ENCODE measurements at places on chromosomes 4 and X. TPM values are rescaled to one million over a fixed set of nuclear protein-coding genes. Genes with fewer than 3 reads are reported as not detected.

PDGFC gene
- 26.0 TPM for total RNA-seq

DNA sequence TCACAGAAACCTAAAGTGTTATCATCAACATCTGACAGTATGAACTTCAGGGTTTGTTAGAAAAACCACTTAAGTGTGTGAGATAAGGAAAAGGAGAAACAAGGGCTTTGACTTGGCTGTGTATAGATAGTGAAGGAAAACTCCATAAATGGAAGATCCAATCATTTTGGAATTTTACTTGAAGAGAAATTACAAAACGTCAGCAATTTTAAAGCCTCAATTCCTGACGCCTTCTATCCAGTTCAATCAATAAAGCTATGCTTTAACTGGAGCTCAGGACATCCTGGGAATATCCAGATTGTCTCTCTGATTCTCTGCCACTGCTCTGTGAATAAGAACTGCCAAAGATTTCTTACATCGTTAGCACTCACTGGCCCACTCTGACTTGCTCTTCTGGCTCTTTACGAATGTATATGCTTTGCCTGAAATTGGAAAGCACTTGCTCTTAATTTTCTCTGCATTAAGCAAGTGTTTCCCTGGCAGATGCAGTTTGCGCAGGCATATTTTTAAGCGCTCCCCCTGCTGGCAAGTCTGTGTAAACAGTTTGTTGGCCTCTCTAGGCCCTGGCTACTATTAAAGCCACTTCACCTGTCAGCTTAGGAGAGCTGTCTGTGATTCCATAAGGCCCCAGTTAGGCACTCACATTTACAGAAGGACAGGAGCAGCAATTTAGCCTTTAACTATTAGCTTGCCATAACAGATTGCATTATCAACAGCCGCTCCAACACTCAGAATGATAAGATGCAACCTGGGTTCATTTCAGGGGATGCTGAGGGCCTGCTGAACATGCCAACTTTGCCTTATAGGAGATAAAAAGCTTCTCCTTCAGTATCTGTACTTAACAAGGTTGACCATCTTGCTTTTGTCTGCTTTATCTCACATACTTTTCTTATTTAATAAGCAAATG is 251.4 kb upstream of the DDX53 start:
- DNase-seq: no peak

- no peak for DNase-seq
These were observed 333.3 kb upstream of the DDX53 start for GRCh38 chrX:22666441-22666840.

RENBP gene
- 60.4 TPM for total RNA-seq

DNA sequence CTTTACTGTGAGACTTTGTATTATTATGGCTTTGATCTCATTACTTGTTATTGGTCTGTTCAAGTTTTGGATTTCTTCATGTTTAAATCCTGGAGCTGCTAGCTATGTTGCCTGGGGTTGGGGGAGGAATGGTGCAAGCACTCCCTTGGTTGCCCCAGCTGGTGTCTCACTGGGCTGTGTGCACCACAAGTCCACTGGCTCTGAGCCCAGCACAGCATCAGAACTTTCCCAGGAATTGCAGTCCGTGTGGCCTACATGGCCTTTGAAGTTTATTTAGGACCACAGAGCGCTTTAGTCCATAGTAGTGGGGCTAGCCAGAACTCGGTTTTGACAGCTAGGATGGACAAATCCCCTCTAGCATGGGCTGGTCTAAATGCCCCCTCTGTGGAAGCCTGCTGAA is 278.8 kb upstream of the RPS6KA3 start:
- DNase-seq: no peak

DNA sequence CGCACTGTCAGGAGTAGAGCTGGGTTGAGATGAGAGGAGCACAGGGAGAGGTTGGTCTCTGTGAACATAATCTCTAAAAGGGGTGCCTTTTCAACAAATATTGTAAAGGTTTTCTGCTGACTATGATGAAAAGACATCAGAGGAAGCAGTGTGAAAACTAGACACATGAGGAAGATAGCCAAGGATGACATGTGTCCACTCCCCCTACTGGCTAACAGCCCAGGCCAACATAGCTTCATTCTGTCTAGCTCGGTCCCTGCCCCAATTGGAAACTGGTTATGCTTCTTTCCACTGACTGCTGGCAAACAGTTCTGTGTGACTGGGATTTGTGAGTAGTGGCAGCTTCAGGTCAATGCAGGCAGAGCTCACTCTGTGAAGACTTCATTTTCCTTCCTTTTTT is 115.4 kb upstream of the ESX1 start:
- no peak for DNase-seq

- DNase-seq: no peak
These were observed 79.5 kb downstream of the FAM184B start for GRCh38 chr4:17701882-17702281.

GRCh38 chr4:114791976-114792375 is 193.4 kb downstream of the UGT8 start:
- no peak for DNase-seq

GRCh38 chrX:134948333-134949241 is 42.2 kb upstream of the SMIM10 start:
- DNase-seq: no peak

DNA sequence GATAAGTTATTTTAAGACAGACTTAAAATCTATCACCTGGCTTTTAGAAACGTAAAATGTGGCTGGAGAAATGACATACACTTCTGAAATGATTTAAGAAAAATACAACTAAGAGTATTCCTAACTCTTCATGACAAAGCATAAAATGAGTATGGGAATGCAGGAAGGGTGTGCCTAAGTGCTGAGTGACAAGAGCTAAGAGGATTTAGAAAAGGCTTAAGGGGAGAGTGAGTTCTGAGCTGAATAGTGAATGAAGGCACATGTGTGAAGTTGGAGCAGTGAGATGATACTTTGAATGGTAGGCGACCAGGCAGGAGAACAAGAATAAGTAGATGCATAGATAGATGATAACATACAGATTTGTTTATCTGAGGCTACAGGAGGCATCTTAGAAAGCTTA is 458.3 kb upstream of the TENM3 start:
- DNase-seq: no peak

- no peak for DNase-seq
These were observed 42.0 kb upstream of the MAPK10 start for GRCh38 chr4:86401826-86402225.

- DNase-seq: no peak
These were observed 344.0 kb upstream of the NWD2 start for GRCh38 chr4:36900446-36900987.

- no peak for DNase-seq
These were observed 825.6 kb upstream of the INTU start for GRCh38 chr4:126807132-126807531.

GRCh38 chrX:86023811-86024210 is 23.5 kb downstream of the CHM start:
- DNase-seq: no peak

ATP1B4 gene
- total RNA-seq: not detected

All from upper lobe of left lung (tissue), 6 donors.